NAMALWA (cell line): ENCODE measurements at places on chromosomes 11 and 22.

DNA sequence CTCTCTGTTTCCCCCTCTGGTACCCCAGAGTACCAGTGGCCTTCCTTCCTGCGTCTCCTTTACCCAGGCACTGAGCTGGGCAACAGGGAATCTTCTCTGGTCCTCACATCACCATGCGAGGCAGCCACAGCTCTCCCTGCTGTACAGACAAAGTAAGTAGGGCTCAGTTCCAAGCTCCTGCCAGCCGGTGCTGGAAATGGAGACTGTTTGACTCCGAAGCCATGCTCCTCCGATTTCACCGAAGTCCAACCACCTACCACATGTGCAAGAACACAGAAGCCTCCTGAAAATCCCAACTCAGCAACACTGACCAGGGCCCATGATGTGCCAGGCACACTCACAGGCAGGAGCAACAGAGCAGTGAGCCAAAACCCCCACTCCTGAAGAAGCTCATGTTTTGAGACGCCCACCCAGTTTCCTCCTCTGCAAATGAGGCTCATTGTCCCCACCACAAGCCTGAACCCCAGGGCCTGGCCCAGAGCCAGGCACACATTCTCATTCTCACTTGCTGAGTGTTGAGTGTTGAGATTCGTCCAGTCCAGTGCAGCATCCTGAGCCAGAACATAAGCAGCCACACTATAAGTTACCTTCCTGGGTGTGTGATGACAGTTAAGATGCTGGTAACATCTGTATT lies 156.0 kb downstream of the MPPED1 start:
- DNase-seq, result no peak

- peak; percentile 57 for DNase-seq
Measured at GRCh38 chr11:73072935-73073481, 69.1 kb downstream of the FCHSD2 start.

GRCh38 chr22:25114369-25115362 lies 85.0 kb upstream of the CRYBB3 start:
- no peak for DNase-seq

DNA sequence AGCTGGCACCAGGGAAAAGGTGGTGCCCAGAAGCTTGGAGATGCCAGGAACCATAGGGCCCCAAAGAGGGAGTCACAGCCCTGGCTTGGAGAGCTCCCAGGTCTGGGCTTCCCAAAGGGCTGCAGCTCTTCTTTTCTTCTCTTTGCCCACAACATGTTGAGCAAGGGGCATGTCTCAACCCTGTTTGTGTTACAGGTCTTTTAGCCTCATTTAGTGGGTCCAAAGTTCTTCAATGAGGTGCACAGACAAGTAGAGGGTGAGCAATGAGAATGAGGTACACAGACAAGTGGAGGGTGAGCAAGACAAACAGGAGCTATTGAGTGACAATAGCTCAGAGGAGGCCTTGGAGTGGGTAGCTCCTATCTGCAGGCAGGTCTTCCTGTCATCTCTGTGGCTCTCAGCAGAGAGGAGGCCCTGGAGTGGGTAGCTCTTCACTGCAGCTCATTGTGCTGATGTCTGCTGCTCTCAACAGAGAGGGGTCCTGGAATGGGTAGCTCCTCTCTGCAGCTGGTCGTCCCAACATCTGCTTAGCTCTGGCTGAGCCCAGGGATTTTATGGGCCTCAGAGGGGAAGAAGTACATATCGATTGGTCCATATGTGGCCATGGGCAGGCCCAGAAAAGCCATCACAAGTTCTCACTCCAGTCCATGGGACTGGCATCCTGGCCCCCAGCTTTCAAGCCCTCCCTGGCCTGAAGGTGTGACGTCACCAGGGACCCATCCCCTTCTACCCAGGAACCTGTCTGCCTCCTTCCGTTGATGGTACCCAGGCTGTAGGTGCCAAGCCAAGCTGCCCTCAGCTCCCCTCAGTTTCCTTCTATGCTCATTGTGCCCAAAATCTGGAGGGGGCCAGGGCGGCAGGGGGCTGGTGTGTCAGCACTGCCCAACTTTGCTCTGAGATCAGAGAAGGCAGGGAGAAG lies 34.9 kb downstream of the WBP2NL start:
- no peak for DNase-seq

DNA sequence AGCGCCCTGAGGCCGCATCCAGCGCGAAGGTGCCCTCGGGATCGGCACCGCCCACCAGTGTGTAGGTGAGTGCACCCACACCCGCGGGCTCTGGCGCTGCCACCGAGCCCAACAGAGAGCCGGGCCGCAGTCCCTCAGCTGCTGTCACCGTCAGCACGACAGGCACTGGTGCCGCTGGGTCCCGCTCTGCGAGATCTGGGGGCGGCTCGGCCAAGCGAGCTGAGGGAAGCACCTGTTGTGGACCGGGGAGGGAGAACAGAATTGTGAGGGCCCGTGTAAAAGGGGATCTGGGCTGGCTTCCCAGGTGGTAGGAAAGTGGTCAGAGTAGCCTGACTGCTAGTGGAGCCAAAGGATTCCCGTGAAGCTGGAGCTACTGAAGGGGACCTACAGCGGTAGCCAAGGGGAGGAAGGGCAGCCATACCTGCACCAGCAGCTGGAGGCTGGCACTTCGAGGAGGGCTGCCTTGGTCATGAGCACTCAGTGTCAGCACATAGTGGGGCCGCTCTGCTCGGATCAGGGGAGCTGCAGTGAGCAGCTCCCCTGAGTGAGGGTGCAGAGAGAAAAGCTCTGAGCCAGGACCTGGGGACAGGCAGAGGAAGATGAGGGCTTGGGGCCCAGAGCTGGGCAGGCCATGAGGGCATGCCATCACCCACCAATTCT lies 11.5 kb upstream of the TPP1 start:
- no peak for DNase-seq

DNA sequence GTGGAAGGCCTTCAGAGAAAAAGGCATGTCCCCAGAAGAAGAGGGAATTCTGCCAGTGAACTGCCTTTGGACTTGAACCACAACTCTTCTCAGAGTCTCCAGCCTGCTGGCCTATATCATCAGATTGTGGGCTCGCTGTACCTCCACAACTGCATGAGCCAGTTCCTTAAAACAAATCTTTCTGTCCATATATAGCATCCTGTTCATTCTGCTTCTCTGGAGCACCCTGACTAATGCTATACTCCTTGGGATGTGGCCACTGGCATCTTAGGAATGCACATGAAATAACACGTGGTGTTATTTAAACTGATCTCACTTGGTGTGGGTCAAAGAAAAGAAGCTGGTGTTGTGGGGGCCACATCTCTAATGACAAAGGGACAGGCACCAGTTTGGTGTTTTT lies 58.3 kb upstream of the VSTM5 start:
- DNase-seq, result no peak

DNA sequence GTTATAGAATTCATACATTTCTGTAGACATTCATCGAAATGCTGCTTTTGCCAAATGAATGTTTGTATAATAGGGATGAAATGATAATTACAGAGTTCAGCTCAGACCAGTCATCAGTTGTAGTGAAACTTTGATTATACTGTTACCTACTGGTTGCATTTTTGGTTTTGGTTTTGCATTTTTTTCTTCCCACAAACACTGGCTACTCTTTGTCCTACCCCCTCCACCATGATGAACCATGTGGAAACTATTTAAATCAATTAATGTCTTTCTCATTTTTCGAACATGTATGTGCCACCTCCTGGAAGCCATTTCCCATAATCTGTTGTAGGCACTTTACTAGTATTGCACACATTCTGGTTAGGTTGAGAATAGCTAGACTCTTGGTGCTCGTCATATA lies 75.3 kb upstream of the MTNR1B start:
- no peak for DNase-seq
